ENCODE measurements at places on chromosomes 6 and 20.

DNA sequence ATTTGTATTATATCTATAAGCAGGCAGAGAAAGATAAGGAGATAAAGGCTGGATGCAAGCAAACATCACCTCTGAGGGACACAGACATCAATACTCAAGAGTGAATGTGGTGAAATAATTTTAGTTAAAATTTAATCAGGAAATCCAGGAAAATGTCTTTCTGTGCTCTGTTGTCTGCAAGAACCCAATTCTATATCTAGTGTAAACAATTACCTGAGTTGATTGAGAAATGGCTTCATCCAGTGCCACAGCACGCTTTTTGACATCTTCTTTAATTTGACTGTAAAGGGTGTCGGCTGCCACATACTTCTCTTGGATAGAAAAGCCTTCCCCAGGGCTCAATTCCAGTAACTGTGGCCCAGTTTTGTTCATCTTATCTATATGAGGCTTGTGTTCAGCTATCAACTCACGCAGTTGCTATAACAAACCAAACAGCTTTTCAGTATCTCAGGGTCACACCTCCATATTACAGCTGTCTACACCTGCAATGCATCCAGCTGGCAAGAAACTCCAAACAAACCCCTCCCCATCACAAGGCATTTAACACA, 131.6 kb downstream of the DST start:
- no peak for DNase-seq

DNA sequence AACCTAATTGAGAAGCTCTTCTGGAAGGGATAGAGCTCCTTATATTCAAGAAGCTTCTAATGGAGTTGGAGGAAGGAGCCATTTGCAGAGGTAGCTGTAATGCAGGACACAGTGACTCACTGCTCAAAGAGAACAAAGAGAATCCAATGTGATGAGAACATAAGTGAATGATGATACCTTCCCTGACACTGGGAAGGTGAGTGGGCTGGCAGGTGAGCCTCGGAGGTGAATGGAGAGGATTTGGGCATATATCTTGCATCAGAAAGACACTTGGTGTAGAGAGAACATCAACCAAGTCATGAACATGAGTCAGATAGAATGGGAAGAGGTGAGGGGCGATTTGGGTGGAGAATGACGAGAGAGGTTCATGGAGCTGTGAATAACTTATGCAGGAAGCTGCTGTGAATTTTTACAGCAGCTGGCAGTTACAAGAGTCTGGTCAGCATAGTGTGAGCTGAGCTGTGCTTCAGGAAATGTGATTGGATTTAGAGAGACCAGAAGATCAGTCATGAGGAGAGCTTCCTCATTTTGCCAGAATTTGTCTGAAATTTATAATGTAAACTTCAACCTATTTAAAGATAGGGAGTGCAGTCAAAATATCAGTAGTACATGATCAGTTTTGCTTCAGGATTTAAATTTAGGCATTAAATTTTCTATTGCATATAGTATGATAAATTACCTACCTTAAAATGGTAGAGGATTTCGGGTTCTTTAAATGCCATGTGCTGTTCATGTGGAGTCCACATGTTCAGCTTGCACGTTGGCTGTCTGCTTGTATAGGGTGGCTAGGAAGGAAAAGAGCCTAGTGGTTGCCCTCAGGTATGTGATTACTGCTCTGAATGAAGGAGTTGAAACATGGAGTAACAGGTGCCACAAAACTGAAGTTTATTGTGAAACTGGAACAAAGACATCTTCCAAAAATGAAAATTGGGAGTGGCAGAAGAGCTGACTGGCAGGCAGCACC, 59.2 kb upstream of the KIF25 start:
- no peak for DNase-seq

GRCh38 chr20:17875981-17876385, 92.6 kb downstream of the SNX5 start:
- no peak for DNase-seq

GRCh38 chr6:151326116-151326825, 65.1 kb downstream of the ZBTB2 start:
- DNase-seq = no peak

GRCh38 chr20:53428588-53428987, 165.1 kb downstream of the ZNF217 start:
- no peak for DNase-seq
